ENCODE measurements at places on chromosomes 7 and 10.

DNA sequence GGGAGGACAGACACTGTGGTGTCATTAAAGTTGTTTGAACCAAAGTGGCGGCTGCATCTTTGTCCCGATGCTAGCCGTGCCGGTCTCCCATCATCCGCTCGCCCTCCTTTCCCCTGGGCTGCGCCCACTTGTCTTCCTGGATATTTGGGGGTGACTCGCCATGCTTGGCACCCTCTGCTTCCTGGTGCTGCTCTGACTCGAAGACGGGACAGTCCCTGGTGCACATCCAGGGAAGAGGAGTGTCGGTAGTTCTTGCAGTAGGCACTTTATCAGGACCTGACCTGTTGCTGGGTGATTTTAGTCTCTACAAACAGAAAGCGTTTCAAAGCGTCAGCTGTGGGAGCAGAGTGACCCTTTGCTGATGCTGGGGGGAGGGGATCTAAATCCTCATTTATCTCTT is 68.3 kb upstream of the DNAJB6 start:
- DNase-seq, result no peak

- DNase-seq, result no peak
These were observed 163.2 kb upstream of the SHH start for GRCh38 chr7:155975490-155975889.

GRCh38 chr10:128871671-128872231 is 595.3 kb upstream of the MGMT start:
- DNase-seq, result no peak

GRCh38 chr7:27950123-27950522 is 210.2 kb downstream of the TAX1BP1 start:
- no peak for DNase-seq

DNA sequence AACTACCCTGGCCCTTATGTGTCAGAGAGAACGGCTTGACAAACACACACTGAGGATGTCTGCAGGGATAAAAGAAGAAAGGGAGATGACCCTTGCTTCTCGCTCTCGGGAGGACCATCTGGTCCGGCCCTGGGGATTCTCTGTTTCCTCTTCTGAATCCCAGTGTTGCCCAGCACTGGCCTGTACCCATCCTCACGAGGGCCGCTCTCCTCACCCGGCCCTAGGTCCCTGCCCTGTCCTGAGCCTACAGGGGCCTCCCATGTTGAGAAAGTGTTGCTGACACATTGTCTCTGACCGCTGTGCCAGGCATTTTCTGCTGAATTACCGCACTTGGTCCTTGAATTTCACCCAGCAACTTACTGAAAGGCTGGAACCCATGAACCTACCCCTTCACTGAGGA is 171.9 kb upstream of the LANCL2 start:
- DNase-seq, result no peak
